Keratinocyte (primary cell): ENCODE measurements at places on chromosomes 7 and 10.
A peak's percentile ranks its signal among the peaks of the same experiment; 100 is the strongest.

GRCh38 chr7:95874541-95875265, 102.3 kb downstream of the DYNC1I1 start:
- no peak for DNase-seq

DNA sequence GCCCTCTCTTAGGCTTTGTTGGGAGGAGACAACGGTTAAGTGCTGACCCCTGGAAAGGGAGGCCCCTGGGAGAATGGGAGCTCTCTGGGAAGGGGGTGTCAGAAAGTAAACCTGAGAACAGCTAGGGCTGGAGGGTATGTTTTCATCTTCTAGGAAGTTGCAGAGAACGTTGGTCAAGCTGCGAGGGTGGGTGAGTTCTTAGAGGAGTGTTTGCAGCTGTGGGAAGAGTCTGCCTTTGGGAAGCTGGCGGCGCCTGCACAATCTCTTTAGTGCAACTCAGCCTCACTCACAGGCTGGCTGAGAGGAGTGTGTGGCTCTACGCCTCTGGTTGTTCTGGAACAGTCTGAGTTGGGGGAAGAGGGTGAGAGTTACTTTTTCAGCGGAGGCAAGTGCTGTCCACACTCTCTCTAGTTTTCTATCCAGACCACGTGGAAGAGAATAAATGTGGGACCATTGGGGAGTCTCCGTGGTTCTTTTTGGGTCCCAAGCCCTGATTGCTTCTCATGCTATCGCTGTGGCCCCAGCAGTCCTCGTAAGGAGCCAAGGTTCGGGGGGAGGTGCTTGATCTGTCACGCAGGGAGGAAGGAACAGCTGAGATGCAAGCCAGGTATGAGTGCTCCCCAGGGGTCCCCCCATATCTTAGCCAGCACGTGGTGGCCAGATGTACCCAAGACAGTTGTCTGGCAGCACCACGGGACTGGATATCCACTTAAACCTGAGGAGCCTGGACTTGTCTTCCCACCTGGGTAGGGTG, 237.2 kb downstream of the BUB3 start:
- DNase-seq = no peak

GRCh38 chr10:77635402-77636227, 2.0 kb downstream of the KCNMA1 start:
- no peak for DNase-seq

GRCh38 chr10:86979296-86979818, 11.1 kb downstream of the ADIRF start:
- no peak for DNase-seq

GRCh38 chr7:108345710-108346336, 110.4 kb downstream of the NRCAM start:
- no peak for DNase-seq

DNA sequence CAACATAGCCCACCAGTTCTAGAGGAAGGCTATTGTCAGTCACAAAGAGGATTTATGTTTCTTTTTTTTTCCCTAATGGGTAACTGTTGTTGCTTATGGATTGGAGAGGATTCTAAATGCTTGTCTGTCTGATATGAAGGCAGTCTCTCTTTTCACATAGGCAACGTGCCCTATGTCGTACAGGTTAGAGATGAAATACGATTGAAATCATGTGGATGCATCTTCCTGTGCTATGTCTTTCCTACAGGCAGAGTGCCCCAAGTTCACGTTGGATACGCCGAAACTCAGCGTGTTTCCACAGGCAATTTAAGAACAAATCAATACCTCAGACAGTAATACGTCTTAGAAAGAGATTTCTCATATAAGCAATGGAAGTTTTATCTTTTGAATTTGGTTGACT, 93.8 kb downstream of the CELF2 start:
- no peak for DNase-seq

DNA sequence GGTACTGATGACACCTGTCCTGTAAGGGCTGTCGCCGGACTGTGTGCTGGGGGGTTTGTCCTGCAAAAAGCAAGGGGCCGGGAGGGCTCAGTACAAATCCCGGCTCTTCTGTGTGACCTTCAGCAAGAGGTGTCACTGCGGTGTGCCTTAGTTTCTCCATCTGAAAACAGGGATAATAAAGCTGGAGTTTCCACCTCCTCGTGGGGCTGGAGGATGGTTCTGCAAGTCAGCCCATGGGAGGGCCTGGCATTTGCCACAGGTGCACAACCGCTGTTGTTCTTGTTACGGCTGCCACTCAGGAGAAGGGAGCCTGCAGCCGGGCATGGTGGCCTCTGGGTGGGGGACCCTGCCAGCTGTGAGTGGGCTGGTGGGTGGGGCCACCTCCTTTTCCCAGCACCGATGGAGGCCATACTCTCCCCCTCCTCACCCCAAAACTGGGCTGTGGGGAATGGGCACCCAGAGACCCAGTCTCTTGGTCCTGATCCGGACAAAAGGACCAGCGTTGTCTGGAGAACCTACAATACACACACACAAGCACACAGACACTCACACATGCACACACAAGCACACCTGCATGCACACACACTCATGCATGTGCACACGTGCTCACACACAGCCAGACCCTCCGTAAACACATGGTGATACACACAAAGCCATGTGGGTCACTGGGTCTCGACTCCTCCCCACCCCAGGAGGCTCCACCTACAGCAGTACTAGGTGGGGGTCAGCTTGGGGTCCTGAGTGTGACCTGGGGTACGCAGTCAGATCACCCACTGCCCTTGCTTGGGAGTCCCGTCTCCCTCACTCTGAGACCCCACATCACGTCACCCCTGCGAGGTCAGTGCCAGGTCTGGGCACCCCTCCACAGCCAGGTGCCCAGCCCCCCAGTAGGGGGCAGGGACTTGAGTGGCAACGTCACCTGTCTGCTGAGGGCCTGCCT, 34.1 kb downstream of the ELFN1 start:
- no peak for DNase-seq

DNA sequence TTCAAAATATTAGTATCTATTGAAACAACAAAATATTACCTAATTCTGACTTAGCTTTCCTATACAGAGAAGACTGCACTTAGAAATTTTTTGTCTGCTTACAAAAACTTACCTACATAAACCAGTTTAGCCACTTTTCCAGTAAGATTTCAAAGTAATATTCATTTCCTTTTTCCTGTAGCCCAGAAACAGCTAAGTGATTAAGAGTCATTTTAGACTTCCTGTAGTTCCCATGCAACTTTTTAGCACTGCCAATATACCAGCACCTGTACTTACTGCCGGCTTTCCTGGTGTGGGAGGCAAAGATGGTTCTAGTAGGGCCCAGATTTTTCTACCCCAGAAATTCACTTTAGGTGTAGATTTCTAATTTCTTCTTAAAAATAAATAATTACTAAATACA, 21.8 kb downstream of the NT5C2 start:
- no peak for DNase-seq

DNA sequence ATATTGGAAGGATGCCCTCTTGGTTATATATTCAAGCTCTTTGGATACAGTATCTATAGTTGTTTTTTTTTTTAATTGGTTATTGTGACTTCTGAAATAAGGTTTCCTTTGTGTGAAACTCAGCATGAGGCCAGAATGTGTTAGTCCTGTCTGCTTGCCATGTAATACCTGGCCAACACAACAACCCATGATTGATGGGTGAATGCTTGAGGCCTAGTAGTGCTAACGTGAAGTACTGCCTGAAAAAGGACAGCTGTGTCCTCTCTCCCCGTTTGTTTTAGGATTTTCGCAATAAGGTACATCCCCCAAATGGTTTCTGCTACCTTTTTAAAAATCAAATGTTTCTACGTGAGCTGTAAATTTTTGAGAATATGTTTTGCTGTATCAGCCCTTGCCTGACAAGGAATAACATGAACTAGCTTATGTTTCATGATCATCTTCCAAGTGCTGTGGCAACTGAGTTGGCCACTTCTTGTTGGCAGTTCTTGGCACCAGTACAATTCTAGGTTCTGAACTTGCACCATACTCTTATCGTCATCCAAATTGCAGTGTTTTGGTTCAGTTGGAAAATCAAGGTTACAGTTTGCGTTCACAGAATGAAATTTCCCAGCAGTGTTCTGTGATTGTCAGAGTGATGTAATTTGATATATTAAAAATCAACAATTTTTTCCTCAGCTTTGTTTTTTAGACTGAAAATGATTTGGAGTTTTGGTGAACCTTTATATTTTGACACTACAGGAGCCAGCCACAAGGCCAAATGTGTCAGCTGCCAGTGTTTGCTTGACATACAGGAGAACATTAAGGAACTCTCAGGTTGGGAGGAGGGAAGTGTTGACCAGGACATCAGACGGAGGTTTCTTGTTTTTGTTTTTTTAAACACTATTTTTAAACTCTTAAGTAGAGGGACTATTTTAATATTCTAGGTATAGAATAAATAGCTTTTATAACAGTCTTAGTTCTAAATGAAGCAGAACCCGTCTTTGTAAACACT, 13.5 kb upstream of the ASCC1 start:
- no peak for DNase-seq

GRCh38 chr10:121838931-121839330, 88.9 kb downstream of the ATE1 start:
- no peak for DNase-seq

GRCh38 chr7:131628634-131629033, 72.2 kb upstream of the PODXL start:
- no peak for DNase-seq

GRCh38 chr7:98221611-98222532, 10.6 kb downstream of the BHLHA15 start:
- DNase-seq = no peak

DNA sequence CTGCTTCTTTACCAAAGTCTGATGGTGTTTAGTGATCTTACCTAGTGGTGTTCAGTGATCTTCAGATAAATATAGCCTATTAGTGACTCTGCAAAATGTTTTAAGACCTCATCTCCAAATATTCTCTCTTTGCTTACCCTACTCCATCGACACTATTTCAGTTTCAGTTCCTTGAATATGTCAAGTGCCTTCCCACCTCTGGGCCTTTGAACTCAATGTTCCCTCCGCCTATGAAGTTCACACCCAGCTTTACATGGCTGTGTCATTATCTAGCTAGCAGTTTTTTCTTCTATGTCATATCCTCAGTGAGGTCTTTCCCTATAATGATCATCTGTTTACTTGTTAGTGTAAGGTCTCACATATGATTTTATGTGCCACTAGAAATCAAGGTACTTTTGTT, 322.6 kb downstream of the DGKB start:
- DNase-seq = no peak

DNA sequence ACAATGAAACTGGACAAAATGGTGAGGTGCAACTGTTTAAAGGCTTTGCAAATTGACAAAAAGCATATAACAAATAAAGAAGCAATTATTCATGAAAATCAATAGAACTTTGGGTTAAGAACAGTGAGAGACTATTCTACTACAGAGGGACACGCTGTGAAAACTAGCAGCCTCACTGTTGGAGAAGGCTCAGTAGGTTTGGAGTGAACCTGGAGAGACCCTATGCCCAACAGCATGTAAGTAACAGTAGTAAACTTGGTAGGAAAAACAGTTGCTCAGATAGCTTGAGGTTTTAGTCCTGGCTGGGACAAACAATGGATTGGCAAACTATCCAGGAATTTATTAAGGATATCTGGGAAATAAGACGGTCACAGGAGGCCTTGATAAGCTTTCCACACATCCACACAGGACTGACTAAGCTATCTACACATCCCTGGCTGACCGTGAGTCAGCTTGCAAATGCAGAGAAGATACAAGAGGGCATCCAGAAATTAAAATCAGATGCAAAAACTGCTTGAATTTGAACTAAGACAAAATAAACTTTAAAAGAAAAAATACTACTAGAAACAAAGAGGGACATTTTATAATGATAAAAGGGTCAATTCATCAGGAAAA, 15.9 kb downstream of the FAM149B1 start:
- DNase-seq = no peak

- no peak for DNase-seq
These were observed 5.7 kb downstream of the ZNF22 start for GRCh38 chr10:45006276-45007030.

GRCh38 chr10:78613132-78613531, 455.6 kb upstream of the ZMIZ1 start:
- no peak for DNase-seq

DNA sequence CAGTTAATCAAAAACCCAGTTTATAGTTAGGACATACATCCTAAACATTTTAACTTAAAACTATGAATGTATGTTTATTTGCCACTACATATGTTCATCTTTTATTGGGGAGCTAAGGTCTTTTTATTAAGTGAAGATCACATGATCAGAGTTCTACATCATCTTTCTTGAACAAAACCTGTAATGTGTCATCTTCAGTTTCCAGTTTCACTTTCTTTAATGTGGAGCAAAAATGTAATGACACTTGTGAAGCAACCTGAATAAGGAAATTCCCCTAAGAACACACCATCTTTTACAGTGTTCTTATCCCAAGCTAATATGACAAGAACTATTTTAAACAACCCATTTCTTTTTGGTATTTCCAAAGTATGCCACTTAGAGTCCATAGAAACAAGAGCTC, 166.7 kb upstream of the BET1 start:
- DNase-seq = no peak

GRCh38 chr10:126397640-126398382, 9.5 kb upstream of the ADAM12 start:
- DNase-seq = peak; percentile 52

DNA sequence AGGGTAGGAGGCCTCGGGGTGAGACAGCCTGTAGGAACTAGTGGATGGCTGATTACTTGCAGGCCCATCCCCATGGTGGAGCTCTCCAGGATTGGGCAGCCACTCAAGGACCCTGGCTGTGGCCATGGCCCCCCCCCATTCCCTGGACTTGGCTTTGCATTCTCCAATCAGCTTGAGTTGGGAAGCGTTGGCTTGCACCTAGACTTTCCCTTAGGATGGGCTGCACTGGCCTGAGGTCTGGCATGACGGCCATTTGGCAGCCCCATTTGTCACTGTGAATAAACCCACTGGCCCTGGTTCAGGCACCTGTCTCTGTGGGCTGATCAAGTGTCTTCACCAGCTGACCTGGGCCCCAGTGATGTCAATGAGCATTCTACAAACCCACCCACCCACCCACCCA, 41.4 kb downstream of the RAMP3 start:
- DNase-seq = no peak

DNA sequence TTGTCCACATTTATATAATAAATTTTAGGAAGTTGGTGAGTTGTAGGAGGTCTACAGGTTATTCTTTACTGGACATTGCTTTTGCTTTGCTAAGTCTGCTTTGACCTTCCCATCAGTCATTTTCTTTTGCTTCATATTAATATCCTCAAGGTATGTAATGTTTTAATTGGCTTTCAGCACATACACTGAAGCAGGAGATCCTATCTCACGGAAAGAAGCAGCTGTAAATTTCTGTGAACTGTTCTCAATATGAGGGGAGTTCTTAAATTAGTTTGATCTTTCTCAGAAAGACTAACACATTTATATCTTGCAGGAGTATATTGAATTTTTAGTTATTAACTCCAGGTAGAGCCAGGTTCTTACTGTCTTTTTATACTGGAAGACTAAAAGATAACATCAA, 856.5 kb downstream of the GATA3 start:
- DNase-seq = no peak

GRCh38 chr7:130966246-130967009, 232.4 kb upstream of the KLF14 start:
- DNase-seq = no peak

DNA sequence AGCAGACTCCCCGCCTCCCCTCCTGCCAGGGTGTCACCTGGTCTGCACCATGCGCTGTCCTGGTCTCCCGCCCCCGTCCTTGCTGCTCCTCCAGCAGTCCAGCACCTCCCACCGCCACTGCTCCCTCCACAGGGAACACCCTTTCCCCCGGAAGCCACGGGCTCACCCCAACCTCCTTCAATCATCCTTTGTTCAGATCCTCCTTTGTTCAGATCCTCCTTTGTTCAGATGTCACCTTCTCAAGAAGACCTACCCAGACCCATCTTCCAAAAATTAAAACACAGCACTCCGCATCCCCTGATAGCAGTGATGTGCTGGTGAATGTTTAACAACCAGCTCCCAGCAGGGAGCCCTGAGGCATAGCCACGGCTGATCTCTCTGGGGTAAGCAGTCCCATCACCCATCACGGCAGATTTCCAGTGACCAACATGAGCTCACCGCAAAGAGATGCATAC, 237.7 kb downstream of the USP6NL start:
- DNase-seq = no peak
